ENCODE measurements at places on chromosomes 12 and 14.

- no peak for DNase-seq
These were observed 57.6 kb downstream of the SSPN start for GRCh38 chr12:26252946-26253345.

GRCh38 chr12:23084236-23084995 is 459.4 kb downstream of the ETNK1 start:
- DNase-seq, result peak; percentile 94

- DNase-seq, result no peak
These were observed 14.4 kb downstream of the TEAD4 start for GRCh38 chr12:2973566-2973965.

DNA sequence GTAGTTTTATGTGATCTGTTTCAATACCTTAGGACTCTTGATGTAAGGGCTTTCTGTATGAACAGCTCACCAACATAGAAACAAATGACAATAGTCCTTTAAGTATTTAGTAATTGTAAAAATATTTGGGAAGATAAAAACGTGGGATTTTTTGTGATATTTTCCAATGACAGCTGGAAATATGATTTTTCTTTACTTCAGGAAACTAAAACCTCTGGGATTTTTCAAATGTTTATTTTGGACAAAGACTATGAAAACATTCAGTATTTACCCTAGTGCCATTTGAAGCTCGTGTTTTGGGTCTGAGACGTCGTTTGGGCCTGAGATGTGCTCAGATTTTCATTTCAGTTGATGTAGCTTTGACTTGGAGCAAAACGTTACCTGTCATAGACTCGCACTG is 240.0 kb downstream of the BMP4 start:
- peak; percentile 56 for DNase-seq

DNA sequence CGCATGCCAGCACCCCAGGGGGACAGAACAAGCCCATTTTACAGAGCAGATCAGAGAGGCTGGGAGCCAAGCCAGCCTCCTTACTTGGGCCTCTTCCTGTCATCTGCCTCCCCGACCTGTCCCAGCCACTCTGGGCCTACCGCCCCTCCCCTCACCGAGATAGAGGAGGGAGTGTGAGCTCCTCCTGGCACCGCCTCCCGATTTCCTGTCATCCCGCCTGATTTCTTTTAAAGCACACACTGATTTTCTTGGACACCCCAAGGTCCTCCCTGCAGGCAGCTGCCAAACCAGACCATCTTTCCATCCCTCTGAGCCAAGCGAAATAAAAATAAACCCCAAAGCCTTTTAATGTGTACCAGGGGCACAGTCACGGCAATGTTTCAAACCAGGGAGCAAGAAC is 108.4 kb downstream of the RFLNA start:
- no peak for DNase-seq

DNA sequence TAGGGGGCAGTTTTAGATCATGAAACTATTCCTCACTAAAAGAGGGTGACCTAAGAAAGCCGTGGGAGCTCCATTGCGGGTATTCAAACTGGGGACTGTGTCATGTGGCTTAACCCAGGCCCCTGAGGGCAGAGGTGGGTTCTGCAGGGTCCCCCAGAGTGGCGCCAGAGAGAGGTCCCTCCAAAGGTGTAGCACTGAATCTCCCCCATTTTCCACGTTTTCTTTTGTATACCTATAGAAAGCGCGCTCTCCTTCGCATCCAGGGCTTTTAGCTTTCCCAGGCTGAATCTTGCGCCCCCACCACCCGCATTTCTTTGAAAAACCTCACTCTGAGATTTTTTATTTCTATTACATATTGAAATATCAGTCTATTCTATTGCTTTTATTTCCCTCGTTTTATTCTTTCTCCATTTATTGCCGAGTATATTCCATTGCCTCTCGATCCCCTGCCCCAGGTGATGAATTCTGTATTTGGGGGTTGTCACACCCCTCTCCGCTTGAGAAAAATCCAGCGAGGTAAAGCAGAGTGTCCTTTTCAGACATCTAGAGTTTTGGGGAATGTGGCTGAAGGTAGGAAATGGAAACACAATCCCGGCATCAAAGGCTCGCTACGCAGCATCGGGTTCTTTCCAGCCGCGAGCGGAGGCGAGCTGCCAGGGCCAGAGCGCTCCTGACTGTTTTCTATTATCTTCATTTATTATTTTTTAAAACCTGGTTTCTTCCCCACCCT is 870 bp upstream of the HOXC13 start:
- no peak for DNase-seq

DNA sequence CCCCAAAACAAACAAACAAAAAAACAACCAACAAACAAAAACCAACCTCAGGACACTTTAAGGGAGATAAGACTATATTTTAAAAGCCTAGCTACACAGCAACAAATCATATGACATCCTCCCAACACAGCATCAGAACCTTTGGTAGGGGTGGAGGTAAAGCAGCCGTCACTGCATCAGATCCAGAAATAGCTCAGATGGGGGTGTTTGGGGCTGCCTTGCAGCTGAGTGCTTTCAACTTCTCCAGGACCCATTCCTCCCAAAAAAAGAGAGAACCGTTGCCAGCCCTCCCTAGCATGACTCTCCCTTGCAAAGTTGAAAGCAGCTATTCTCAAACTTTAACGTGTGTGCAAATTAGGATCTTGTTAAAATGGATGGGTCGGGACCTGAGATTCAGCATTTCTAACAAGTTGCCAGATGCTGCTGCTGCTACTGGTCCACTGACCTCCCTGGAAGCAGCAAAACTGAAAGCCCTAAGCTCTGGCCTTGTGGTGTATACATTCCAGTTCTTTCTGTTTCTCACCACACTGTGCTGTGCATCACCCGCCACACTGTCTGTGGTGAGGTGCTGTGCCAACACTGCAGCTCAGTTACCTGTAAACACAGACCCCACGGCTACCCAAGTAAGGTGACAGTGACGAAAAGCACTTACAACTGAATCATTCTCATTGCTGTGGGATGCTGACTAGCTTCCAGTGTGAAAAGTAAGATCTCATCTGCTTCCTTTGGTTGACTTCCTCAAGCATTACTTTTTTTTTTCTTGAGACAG is 54.0 kb downstream of the SLC38A1 start:
- no peak for DNase-seq

GRCh38 chr14:44941591-44941990 is 20.2 kb downstream of the KLHL28 start:
- DNase-seq, result no peak

GRCh38 chr14:96058576-96059200 is 19.5 kb downstream of the C14orf132 start:
- no peak for DNase-seq

DNA sequence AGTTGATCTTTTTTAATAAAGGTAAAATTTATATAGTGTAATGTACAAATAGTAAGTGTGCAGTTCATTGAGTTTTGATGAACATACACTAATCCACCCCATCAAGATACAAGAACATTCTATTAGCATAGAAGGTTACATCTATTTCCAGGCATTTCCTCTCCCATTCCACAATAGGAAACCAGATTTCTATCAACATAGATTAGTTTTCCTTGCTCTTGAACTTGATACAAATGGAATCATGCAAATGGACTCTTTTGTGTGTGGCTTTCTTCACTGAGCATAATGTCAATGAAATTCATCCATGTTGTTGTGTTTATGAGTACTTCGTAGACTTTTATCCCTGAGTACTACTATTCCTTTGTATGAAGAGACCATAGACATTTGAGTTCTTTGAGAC is 10.8 kb downstream of the STYX start:
- peak; percentile 73 for DNase-seq

- DNase-seq, result no peak
These were observed 171.3 kb upstream of the NTF3 start for GRCh38 chr12:5260591-5261086.

DNA sequence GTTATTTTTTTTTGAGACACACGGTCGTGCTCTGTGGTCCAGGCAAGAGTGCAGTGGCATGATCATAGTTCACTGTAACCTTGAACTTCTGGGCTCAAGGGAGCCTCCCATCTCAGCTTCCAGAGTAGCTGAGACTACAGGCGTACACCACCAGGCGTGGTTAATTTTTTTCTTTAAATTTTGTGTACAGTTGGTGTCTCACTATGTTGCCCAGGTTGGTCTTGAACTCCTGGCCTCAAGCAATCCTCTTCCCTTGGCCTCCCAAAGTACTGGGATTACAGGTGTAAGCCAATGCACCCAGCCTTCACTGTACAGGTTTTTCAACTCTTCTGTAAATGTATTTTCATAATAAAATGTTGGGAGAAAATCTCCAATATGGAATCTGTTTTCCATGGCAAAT is 5.7 kb upstream of the KLC1 start:
- DNase-seq, result no peak

DNA sequence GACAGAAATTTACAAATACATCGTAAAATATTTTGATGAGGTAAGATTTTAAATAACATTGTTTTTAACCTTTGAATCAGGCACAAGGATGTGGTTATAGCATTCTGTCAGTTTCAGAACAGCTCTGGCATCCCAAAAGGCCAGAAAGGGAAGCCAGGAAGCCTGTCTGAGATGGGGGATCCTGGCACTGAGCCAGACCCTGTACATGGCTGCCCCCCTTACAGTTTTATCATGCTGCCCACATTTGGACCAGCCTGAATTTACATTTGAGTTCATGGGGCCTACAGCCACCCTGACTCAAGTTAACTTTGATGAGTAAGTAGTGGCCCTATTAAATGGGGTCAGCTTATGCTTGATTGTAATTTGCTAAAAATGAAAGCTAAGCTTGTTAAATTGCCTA is 155.6 kb downstream of the PLXNC1 start:
- no peak for DNase-seq

GRCh38 chr14:38065106-38065762 is 142.5 kb upstream of the SSTR1 start:
- DNase-seq, result no peak

GRCh38 chr12:39393179-39393578 is 49.7 kb downstream of the KIF21A start:
- DNase-seq, result no peak
